Hematopoietic multipotent progenitor cell treated with erythropoietin and hydrocortisone succinate and interleukin-3 and kit ligand, for 8 days (in vitro differentiated cells): ENCODE measurements at places on chromosomes 5 and 9.

DNA sequence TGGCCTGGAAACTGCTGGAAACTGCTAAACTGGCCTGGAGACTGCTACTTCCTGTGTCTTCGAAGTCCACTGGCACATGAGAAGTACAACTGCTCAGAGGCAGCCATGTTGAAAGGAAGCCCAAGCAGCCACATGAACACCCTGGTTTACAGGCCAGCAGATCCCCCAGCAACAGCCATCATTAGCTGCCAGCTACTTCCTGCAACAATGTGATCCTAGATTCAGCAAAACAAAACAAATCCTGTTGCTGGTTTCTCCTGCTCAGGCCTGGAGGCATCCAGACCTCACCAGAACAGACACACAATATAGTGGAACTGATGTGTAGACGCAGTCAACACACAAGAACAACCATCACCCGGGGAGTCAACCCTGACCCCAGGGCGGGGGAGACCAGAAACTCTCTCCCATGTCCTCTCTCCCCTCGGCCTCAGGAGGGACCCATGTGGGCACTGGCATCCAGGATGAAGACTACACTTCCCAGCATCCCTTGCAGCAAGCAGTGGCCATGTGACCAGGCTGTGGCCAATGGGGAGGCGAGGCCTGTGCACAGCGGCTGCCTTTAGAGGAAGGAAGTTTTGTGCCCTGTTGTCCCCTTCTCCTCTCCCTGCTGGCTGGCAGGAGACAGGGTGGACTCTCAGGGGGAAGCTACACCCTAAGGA lies 9.2 kb upstream of the LCN15 start:
- DNase-seq = peak; percentile 70

DNA sequence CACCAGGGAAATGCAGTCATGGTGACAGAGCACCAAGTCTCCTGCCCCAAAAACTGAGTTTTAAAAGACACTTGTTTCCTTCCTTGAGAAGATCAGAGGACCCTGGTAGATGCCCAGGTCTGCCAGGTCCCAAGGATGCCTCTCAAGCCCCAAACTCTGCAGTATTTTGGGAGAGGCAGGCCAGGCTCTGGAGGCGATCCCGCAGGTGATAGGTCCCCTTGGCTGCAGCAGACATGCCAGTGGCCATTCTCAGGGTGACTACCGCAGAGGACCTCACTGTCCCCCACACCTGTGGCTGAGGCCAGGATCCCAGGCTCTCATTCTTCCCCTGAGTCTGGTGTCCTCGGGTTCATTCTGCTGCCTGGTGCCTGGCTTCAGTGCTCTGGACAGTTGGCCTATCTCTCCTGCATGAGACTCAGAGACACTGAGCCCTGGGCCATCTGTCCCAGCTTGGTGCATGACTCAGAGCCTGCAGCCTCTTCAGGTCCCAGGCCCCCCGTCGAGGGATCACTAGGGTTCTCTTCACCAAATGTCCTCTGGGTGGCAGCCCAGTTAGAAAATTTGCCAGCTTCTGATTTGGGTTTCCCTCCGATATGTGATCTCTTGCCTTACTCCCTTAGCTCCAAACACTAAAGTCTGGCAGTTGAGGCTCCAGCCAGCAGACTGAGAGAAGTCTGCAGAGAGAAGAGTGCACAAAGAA lies 59.7 kb upstream of the GARNL3 start:
- DNase-seq = no peak

DNA sequence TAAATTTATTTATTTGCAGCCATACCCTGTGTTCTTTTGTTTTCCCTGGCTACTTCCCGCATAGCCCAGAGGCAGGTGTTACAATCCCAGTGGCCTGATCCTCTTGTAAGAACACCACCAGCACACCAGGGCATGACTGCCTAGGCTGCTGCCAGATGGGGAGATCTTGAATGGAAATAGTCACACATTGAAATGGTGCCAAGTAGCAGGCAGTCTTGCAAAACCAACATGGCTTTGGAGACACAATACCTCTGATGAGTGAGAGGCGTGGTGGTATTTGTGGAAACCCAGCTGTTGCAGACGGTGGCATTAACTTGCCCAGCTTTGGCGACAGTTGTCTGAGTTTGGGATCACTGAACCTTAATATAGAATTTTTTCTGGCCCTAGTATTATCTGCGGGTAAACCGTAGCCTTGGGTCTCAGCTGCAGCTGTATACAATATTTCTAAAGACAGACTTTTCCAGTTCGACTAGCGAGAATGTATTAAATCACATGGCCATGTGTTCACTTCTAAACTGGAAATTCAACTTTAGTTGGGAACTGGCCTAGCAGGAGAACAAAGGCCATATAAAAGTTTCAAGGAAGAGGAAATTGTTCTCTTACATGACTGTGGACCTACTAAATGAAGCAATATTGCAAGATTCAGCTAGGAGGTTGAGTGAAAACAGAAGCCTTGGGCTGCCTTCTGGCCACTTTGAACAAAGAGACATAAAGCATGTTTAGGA lies 277.0 kb downstream of the SMARCA2 start:
- DNase-seq = no peak

GRCh38 chr5:101390151-101390908 lies 487.2 kb upstream of the ST8SIA4 start:
- peak; percentile 49 for DNase-seq

- DNase-seq = no peak
These were observed 119.1 kb upstream of the ITGA1 start for GRCh38 chr5:52668544-52669185.

- no peak for DNase-seq
These were observed 971.7 kb upstream of the COX7C start for GRCh38 chr5:85646036-85646435.

DNA sequence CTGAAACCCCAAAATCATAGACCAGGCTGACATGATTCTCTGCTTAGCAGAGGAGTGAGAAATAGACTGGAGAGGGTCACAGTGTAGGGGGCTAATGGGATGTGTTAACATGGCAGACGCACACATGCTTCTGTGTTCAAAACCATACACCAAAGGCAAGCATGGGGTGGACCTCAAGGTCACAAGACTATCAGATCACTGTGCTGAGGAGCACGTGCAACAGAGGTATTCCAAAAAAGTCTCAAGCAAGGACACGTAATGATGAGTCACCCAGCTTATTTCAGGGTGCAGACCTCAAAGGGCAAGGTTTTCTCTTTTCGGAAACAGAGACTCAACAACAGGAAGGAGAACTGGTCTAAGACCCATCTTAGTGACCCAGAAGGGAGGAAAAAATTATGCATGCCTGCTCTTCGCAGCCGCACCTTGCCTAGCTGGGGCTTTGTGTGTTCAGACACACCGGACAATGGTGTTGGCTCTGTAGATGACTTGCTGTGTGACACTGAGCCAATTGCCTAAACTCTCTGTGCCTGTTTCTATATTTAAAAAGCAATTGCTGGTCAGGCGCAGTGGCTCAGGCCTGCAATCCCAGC lies 20.3 kb downstream of the WHRN start:
- DNase-seq = peak; percentile 20

DNA sequence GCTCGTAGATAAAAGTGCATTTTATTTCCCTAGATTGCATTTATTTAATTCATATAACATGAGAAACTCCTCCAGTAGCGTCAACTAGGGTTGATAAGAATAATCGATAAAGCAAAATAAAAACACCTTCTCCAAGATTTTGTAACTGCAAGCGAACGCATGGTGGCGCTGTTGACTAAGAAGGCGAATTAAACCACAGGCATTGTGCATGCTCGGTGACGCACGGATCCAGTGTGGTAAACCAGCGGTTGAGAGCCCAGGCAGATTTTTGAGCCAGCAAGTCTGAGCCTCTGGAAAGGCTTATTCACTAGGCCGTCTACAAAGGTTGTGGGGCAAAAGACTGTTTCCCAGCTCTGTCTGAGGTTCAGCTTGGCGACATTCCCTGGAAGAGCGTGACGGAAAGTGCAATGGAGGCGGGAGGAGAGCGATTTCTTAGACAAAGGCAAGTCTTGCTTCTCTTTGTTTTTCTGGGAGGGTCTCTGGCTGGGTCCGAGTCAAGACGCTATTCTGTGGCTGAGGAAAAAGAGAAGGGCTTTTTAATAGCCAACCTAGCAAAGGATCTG lies at the start of gene PCDHB3:
TSS of gene PCDHB3 (plus strand) at position 231 of the 563 bp plus-strand sequence. CDS start at position 408, 177 bp downstream.
- DNase-seq = peak; percentile 21

DNA sequence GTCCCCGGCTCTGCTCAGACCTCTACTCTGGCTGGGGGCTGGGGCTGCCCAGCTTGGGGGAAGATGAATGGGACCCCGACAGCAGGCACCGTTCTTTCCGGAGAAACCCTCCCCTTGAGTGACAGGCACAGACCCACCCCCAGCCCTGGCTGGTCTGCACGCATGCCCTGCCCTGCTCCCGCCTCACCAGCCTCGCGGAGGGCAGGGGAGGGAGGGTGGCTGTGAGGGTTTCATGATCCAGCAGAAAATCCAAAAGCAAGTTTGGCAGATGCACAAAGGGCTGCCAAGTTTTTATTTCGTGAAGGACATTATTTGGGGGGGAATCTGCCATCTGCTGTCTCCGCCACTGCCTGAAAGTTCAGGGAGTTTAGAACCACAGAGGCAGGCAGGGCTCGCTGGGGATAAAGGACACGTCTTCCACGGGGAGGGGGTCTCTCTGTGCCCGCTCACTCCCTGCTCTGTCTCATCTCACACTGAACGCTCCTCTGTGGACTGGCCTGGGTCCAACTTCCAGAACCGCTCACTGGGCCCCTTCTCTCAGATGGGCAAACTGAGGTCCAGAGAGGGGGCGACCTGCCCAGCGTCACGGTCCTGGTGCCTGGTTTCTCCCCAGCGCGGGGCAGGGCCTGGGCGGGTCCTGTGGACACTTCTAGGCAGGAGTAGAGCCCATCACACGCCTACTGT lies 92.9 kb downstream of the RXRA start:
- no peak for DNase-seq

- DNase-seq = no peak
These were observed 322.1 kb downstream of the ARHGEF28 start for GRCh38 chr5:73947906-73948640.

DNA sequence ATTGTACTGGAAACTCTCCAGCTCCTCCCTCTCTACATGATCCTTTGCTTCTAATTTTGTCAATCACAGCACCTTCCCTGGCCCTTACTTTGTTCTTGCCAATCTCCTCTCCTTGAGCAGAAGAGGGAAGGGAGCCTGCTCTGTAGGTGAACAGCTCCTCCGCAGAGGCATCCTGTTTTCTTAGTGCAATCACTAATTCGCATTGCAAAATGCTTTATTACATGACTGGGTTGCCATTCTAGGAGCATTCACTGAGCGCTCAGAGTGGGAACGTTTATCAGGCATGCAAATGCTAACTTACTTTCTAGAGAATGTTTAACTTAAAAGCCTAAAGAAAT lies 416 bp upstream of the SNX18 start:
- DNase-seq = no peak

- peak; percentile 51 for DNase-seq
These were observed 41.9 kb upstream of the AGXT2 start for GRCh38 chr5:35089334-35090314.

DNA sequence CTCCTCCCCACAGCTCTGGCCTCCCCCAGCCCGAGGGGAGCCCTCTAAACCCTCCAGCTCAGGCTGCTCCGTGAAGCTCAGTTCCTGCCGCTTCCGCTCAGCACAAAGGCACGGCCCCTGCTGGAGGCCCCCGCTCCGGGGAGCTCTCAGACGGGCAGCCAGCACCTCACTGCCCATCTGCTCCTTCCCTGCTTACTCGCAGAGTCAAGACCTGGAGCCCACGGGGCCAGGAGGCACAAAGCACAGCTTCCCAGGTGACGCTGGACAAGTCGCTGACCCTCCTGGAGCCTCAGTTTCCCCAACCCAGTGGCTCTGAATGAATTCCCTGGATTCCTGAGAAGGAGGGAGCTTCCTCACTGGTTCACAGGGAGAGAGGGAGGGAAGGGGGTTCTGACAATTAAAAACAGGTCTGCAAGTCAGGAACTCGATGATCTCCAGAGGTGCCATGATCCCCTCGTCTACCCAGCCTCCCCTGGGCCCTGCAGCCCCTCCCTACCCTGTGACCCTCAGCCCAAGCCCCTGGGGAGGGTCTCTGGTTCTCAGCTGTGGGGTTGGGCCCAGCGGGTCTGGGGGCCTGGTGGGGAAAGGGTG lies 36.2 kb downstream of the VAV2 start:
- no peak for DNase-seq

DNA sequence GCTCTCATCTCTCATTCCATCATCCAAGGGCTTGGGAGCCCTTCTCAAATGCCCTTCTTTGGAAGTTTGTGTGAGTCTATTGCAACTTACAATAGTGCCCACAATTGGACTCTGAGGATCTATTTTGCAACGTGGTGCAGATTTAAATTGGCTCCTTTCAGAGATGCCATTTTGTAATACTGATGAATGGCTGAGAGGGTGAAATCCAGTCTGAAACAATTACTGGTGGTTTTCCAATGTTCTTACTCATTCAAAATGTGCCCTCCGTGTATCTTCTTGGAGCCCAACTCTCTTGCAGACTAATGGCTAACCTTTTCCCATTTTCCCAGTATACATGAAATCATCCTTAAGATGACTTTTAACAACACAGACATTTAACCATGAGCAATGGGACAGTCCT lies 6.1 kb downstream of the ZNF462 start:
- DNase-seq = no peak

- DNase-seq = no peak
These were observed 46.9 kb downstream of the RASGRF2 start for GRCh38 chr5:81006947-81007636.

- no peak for DNase-seq
These were observed 132.4 kb downstream of the FRMD3 start for GRCh38 chr9:83405759-83406158.
